ENCODE measurements at places on chromosomes 7 and 10.

DNA sequence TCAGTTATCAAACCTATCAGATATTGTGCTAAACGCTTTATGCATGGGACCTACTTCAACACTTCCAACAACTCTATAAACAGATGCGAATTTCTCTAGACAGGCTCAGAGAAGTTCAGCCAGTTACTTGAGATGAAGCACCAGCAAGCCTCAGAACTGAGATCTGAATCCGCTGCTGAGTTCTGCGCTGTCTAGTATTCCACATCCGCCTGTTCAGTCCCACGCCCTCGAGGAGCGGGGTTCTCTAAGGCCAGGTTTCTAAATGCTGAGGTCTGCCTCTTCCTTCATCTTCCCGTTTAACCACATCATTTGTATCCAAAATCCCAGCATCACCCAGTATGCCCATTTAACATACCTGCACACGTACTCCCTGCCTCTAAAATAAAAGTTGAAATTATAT lies 297.8 kb upstream of the ZNF32 start:
- no peak for DNase-seq

- no peak for DNase-seq
Measured at GRCh38 chr10:110160522-110160921, 46.9 kb upstream of the MXI1 start.

DNA sequence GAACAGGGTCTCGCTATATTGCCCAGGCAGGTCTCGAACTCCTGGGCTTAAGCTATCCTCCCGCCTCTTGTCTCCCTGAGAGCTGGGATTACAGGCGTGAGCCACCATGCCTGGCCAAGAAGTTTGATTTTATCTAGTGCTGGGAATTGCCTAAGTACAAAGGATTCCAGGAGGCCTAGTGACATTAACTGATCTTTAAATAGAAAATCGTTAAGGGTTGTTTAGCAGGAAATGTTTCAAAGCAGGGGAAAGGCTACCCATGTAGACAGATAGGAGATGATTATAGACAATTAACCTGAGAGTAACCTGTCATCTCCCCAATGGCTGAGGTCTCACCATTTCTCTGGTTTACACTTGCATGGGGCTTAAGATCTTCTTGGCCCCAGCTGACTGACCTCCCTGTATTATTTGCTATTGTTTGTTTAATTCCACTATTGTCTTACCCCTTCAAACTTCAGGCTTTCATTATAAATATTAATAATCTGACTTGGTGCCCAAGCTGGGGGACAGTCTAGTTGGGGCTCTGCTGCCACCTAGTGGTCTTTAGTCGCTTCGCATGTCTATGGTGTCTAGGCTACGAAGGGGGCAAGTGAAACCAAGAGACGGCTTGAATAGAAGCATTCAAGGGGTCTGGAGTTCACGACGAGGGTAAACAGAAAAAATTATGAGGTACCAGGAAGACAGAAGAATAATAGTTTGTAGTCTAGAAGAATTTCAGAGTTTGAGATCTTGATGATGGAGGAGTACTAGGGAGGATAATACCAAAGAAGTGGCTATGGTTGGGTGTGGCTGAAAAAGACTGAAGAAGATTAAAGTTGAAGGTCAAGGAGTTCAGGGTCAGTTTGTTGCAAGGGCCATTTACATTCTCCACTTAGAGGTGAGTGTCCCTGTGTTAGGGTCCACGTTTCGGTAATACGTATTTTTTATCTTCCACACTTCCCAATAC lies 40.4 kb upstream of the BPGM start:
- DNase-seq: peak; percentile 31

DNA sequence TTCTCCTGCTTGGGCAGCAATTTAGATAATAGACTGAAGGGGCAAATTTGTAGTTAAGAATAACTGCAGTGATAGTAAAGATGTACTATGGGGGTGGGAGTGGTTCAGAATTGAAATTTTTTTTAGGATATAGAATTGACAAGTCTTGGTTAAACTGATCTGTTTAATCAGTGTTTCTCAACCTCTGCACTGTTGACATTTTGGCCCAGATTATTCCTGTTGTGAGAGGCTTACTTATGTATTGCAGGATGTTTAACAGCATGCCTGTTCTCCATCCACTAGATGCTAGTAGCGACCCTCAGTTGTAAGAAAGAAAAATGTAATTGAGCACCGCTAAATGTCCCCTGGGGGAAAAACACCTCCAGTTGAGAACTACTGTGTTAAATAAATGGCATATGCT lies 176.5 kb downstream of the CCDC7 start:
- DNase-seq: no peak

- no peak for DNase-seq
Measured at GRCh38 chr10:93703066-93703465, 674 bp upstream of the FRA10AC1 start.

DNA sequence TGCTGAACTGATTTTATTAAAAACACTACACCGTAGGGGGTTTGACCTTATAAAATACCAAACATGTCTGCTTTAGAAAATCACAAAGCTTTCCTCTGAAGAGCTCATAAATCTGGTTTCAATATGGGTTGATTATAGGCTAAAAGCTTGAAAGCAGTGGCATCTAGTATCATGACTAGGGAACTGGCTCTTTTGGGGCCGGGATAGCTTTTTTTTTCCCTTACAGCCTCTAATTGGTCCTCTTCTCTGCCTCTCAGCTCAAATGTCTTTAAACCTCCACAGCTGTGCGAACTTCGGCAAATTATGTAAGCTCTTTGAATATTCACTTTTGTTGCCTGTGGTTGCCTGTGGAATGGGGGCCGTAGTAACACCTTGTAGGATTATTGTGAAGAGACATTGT lies 8.4 kb downstream of the BAMBI start:
- DNase-seq: no peak

DNA sequence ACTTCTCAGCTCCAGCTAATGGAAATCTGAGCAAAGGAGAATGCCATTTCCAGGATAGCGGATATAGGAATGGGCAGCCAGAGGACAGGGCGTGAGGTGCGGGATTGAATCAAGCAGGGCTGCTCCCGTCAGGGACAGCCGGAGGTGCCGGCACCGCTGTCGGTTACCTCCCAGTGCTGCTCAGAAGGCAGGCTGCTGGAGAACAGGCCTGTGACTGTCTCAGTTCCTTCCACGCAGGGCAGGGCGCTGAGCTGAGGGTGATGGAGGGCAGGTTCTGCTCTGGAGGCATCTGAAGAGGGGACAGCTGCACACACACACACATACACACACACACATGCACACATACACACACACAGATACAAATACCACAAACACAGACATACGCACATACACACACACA lies 111.1 kb downstream of the DOCK1 start:
- no peak for DNase-seq

DNA sequence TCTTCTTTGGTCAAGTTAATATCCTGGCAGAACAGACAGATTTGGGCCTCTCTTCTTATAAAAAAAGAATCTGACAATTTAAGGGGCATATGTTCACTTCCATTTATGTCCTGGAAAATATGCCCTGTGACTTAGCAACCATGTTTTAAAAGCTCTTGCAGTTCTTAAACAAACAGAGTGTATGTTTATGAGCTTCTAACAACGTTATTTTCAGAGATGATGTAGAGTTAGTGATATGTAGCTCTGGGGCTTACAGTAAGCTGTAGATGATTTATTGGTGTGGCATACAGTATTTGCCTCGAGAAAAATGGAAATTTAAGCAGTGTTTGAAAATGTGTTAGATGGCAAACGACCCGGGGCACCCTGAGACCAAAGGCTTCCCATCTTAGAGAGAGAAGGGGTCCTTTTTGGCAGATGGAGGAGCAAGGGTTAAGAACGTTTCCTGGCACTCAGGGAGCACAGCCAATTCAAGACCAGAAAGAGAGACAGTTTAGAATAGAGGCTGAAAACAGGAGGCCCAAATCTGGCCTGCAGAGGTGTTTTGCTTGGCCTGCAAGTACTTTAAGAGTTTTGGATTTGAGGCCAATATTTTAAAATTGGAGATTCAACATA lies 397.5 kb downstream of the KCNMA1 start:
- DNase-seq: no peak

DNA sequence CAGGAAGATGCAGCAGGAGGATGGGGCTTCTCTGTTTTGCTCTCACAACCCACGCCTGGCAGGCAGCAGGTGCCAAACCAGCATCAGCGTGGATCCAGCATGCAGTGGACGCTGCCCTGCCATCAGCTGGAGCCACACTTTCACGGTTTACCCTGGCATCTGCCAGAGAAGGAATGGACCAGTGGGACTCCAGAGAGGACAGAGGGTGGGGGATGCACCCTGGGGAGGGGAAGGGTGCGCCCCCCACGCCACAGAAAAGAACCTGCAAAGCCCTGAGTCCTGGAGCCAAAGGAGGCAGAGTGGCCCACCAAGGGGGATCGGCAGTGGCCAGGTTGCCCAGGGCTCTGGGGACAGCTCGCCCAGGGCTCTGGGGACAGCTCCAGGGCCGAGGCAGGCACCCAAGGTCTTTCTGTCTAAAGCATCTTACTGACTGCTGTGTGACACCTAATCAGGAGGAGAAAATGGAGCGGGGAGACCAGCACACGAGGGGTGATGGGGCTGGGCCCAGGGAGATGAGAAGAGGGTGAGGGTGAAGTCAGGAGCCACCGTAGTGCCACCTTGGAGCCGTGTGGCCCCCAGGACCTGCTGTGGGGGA lies 225.1 kb downstream of the DNAJB6 start:
- DNase-seq: no peak

- DNase-seq: no peak
Measured at GRCh38 chr10:29881336-29881771, 178.0 kb downstream of the JCAD start.

GRCh38 chr7:26441002-26441521 lies 149.4 kb downstream of the SNX10 start:
- DNase-seq: no peak

- DNase-seq: no peak
Measured at GRCh38 chr10:29619241-29619669, 15.5 kb downstream of the SVIL start.

DNA sequence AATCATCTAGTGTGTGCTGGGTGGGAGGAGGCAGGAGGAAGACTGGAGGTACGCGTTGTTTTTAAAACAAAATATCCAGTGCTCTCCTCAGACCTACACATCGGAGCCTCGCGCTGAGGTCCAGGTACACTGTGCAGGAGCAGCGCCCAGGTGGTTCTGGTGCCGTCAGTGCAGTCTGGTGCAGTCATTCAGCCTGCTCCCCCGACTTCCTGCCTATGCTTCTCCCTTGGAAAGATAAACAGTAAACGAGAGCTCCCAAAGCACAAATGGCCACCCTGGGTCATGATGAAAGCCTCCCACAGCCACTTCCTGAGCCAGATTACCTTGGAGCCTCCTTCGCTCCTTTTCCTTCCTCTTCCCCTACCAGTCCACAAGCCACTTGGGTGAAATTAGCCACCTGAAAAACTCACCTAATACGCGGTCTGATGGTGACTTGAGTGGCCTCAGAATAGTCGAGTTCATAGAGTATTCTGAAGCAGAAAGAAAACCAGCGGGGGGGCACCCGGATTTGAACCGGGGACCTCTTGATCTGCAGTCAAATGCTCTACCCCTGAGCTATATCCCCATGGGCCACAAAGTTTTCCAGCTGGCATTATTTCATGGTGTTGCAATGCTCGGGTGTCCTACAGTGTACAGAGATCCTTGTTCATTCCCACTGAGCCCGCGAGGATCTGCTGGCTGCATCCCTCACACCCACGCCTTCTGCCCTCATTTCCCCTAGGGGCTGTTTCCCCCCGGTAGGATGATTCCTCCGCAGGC lies 82.5 kb downstream of the ZNF467 start:
- no peak for DNase-seq

GRCh38 chr7:117048114-117048866 lies 95.0 kb downstream of the ST7 start:
- DNase-seq: no peak

- no peak for DNase-seq
Measured at GRCh38 chr10:80177781-80178636, 27.3 kb downstream of the ANXA11 start.

GRCh38 chr7:31028006-31028405 lies 24.1 kb upstream of the ADCYAP1R1 start:
- no peak for DNase-seq

DNA sequence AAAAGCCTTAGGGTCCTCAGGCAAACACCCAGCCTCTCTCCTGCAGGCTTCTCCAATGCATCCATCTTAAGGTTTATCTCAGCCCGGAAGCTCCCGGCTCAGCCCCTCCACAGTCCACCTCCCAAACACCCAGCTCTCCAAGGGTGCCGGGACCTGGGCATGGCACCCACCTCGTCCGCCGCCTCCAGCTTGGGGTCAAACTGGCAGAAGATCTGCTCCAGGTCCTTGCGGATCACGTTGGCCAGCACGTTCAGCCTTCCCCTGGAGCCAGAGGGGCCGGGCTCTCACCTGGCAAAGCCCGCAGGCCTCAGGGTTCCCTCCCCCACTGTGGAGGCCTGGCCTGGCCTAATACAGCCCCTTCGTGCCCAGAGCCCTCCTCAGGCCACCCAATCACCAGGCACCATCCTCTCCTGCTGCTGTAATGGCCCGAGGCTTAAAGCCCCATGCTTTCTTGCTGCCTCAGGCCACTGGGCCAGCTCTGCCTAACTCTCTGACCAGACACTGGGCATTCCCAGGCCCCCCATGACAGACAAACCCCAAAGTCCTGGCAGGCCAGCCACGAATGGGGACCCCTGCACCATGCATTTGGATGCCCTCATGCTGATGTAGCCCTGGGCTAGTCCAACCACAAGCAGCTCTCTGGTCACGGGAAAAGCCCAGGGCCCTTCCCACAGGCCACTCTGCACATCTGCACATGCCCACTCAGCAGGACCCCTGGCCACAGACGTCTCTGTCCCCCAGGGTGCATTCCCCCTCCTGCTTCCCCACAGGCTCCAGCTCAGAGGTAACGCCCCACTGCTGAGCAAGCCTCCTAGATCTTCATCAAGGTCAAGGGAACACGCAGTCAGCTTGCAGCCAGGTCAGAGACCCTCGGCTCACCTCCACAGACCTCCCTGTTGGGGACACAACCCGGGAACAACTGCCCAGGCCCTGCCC lies 12.3 kb downstream of the OGDHL start:
- no peak for DNase-seq

- no peak for DNase-seq
Measured at GRCh38 chr10:517872-518475, 171.5 kb downstream of the DIP2C start.

GRCh38 chr7:75639886-75640190 lies 98.9 kb downstream of the HIP1 start:
- no peak for DNase-seq

DNA sequence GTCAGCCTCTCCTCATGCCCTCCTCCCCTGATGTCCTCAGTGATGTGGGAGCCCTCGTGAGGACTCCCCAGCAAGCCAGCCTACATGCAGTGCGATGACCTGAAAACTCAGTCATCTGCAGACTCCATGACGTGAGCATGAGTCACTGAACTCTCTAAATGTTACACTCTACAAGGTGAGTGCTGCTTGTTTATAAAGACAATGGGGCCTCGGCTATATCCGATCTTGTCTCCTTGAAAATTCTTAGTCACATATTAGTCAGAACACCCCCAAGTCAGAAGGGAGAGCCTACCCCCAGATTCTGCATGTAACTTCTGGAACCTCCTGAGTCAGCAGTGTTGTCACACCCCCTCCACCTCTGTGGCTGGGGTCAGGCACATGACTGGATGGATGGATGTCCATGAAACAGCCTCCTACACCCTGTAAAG lies 673.8 kb downstream of the INHBA start:
- DNase-seq: no peak

- DNase-seq: peak; percentile 31
Measured at GRCh38 chr10:101066146-101066895, 4.5 kb downstream of the KAZALD1 start.

GRCh38 chr10:30057421-30057841 lies 2.0 kb downstream of the JCAD start:
- no peak for DNase-seq

GRCh38 chr10:32941357-32941756 lies 16.7 kb downstream of the ITGB1 start:
- no peak for DNase-seq

- DNase-seq: no peak
Measured at GRCh38 chr7:44621034-44621749, 14.8 kb downstream of the OGDH start.
